Fibroblast of skin of left quadriceps (primary cell): ENCODE measurements at places on chromosomes 2 and 18.

DNA sequence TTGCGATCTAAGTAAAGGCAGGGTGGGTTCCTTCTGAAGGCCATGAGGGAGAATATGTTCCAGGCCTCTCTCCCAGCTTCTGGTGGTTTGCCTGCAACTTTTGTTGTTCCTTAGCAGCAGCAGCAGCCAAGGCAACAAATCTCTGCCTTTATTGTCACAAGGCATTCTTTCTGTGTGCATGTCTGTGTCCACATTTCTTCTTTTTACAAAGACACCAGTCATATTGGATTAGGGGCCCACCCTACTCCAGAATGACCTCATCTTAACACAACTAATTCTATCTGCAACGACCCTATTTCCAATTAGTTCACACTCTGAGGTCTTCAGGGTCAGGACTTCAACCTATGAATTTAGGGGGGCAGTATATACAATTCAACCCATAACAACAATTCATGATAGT lies 587.5 kb downstream of the XIRP2 start:
- DNase-seq: no peak

DNA sequence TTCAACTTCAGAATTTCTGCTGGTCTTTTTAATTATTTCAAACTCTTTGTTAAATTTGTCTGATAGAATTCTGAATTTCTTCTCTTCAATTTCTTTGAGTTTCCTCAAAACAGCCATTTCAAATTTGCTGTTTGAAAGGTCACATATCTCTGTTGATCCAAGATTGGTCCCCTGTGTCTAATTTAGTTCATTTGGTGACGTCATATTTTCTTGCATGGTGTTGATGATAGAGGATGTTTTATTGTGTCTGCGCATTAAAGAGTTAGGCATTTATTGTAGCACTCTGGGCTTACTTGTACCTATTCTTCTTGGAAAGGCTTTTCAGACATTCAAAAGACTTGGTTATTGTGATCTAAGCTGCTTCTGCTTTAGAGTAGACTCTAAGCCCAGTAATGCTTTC lies 698.4 kb upstream of the LRRTM1 start:
- DNase-seq: no peak

- no peak for DNase-seq
These were observed 207.1 kb upstream of the SMAD2 start for GRCh38 chr18:48137374-48138081.

DNA sequence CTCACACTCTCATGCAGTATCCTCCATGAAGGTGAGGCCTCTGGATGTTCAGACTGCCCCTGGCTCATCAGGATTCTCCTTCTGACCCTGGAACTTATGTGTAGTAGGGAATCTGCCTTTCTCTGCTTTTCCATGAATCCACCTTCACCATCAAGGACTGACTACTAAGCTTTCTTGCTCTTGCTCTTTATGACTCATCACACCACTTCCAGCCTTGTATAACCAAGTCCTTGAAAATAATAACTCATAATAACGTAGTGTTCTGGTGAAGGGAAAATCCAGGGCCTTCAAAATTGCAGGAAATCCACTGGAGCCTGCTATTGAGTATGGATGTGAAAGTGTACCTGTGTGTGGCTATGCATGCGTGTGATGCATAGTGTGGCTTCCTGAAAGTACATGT lies 11.3 kb upstream of the KCNS3 start:
- DNase-seq: no peak

GRCh38 chr2:141331127-141331526 lies 799.7 kb downstream of the LRP1B start:
- DNase-seq: peak; percentile 68

- no peak for DNase-seq
These were observed 280.2 kb downstream of the SRBD1 start for GRCh38 chr2:45330637-45331409.

GRCh38 chr2:199273042-199273511 lies 184.7 kb downstream of the SATB2 start:
- peak; percentile 78 for DNase-seq

- DNase-seq: no peak
These were observed 451.1 kb upstream of the NETO1 start for GRCh38 chr18:73318739-73319479.

DNA sequence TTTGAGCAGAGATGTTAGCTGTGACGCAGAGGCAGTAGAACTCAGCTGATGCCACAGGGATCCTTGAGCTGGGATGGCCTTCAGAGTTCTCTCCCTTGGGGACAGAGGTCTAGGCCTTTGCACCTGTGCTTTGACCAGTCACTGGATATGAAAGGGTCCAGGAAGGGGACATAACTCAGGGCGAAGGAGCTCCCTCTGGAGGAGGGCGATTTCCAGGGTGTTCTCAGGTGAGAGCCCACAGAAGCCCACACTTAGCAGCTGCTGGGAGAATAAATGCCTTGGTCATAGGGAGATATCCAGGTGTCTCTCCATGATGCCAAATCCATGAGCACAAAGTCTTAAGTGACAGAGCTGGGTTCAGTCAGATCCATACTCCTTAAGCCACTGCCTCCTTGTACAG lies 369.2 kb downstream of the NYAP2 start:
- no peak for DNase-seq

- no peak for DNase-seq
These were observed 864.0 kb upstream of the FSHR start for GRCh38 chr2:50018292-50018691.

DNA sequence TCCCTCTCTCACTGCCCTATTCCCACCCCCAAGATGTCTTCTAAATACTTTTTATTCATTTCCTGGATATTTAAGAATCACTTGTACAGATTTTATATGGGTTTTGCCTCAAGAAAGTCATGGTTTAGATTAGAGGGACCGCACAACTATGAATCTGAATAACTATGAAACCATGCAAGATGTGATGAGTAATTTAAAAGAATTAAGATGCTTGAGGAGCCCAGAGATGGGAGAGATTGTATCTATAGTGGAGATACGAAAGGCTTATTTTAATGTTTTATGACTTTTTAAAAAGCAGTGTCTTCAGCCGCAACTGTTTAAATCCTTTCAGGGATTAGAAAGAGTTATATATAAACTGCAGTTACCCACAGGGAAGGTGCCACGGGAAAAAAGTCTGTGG lies 324.1 kb downstream of the LPIN1 start:
- peak; percentile 85 for DNase-seq

DNA sequence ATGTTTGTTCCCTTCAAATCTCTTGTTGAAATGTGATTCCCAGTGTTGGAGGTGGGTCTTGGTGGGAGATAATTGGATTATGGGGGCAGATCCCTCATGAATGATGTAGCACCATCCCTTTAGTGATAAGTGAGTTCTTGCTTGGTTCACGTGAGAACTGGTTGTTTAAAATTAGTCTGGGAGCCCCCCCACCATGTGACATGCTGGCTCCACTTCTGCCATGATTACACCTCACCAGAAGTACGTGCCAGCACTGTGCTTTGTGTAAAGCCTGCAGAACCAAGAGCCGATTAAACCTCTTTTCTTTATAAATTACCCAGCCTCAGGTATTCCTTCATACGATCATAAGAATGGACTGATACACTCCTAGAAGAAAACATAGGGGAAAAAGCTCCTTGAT lies 10.1 kb downstream of the ABI2 start:
- DNase-seq: no peak

DNA sequence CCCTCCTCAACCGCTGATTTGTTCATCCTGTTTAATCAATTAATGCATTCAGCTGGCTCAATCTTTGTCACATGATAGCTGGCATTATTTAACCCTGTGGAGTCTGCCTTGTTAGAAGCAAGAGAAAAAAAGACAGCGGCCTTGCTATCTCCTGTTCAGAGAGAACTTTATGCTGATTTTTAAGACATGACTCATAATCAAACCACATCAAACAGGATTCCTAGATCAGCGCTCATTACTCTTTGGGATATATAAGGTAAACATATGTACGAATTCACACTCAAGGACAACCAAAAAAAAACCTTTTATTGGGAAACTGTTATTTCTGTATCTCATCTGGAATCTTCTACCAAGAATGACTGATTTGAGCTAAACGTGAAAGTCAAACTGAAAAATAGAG lies 195.1 kb downstream of the C1D start:
- peak; percentile 27 for DNase-seq

GRCh38 chr2:63875559-63876245 lies 34.0 kb downstream of the UGP2 start:
- DNase-seq: no peak

- DNase-seq: no peak
These were observed 48.9 kb upstream of the ASXL2 start for GRCh38 chr2:25926984-25927756.

DNA sequence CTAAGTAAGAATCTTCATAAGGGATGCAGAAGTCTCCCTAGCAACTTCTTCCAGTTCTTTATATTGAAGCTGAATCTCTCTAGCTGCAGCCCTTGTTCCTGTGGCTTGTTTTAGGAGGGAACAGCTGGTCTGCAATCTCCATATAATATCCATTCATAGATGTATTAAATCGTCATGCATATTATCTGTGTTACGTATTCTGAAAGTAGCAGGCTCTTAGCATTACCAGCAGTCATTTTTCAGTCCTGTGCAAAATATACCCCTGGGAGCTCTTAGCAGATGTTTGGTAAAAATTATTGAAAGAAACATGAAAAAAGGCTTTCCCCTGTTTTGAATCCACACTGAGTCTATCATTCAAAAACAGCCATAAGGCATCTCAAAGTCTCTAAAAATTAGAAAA lies 385.3 kb downstream of the IRS1 start:
- DNase-seq: peak; percentile 35

GRCh38 chr2:189261431-189261841 lies 81.9 kb upstream of the COL5A2 start:
- DNase-seq: peak; percentile 76

DNA sequence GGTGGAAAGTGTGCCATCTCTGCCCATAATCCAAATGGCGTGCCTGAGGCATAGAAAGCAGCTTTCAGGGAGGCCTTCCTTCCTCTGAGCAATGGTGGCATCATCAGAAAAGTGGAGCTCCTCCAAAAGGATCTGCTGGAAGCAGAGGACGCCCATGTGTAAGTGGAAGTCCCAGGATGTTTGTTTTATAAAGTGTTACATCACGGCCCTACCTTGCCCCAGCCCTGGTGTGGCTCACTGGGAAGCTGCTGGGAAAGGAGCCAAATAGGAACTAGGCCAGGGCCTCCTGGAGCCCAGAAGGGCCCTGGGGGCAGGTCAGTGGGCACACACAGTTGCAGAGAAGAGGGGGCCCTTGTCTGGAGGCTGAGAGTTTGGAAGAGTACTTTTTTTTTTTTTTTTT lies 4.2 kb upstream of the ODC1 start:
- DNase-seq: no peak

DNA sequence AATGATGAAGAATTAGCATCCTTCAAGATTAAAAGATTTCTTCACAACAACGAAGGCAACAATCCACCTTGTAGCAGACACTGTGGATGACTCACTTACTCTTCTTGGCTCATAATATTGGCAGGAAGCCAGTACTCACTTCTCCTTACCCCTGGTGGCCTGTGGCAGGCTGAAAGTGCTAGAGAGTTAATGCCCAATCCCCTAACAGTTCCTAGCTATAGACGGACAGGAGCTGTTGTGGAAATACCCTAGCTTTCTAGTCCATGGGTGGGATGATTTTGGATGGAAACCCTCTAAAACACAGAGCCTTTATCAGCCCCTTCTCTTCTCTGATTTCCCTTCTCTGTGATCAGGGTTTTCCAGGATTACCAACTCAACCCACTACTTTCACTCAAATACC lies 128.6 kb upstream of the NYAP2 start:
- peak; percentile 11 for DNase-seq

- no peak for DNase-seq
These were observed 81.1 kb downstream of the RAPH1 start for GRCh38 chr2:203453858-203454451.

DNA sequence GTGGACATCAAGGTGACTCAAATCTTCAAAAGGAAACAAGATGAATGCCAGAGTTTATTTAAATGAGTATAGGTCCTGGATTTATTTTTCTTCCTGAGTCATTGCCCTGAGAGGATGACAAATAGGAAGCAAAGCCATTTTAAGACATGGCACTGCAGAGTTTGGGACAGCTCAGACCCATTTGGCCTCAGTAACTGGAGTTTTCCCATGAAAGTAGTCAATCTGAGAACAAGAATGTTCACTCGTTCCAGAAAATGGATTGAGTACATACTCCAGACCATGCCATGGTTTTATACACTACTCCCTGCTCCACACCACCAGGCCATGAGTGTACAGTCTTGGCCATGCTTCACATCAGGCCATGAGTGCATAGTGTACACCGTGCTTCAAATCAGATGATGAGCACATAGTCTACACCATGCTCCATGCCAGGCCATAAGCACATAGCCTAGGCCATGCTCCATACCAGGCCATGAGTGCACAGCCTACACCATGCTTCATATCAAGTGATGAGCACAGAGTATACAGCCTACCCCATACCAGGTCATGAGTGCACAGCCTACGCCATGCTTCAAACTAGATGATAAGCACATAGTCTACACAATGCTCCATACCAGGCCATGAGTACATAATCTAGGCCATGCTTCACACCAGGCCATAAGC lies 202.4 kb downstream of the FBXO15 start:
- DNase-seq: no peak

- DNase-seq: peak; percentile 20
These were observed 48.6 kb downstream of the GYPC start for GRCh38 chr2:126704434-126705160.

GRCh38 chr2:207676827-207677354 lies 34.5 kb upstream of the CCNYL1 start:
- DNase-seq: peak; percentile 60

GRCh38 chr18:43868497-43868995 lies 591.3 kb upstream of the SYT4 start:
- DNase-seq: no peak

DNA sequence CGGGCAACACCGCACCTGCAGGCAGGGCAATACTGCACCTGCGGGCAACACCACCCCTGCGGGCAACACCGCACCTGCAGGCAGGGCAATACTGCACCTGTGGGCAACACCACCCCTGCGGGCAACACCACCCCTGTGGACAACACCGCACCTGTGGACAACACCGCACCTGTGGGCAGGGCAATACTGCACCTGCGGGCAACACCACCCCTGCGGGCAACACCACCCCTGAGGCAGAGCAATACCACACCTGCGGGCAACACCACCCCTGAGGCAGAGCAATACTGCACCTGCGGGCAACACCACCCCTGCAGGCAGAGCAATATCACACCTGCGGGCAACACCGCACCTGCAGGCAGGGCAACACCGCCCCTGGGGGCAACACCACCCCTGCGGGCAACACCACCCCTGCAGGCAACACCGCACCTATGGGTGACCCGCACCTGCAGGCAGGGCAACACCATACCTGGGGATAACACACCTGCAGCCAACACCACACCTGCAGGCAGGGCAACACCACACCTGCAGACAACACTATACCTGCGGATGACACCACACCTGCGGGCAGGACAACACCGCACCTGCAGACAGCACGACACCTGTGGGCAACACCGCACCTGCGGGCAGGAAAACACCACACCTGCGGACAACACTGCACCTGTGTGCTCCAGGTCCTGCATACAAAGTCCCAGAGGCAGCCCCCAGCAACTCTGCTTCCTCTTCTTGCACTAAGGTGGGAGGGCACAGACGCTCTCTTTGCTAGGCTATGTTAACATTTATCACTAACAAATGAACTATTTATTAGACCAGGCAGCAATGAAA lies 57.7 kb downstream of the EIPR1 start:
- DNase-seq: no peak
